Spinal cord (tissue), 10 donors: ENCODE measurements at places on chromosomes 7 and 10. TPM values are rescaled to one million over a fixed set of nuclear protein-coding genes. Genes with fewer than 3 reads are reported as not detected.

HMX3 gene
- polyA plus RNA-seq = 0.27 TPM

PRLHR gene
- polyA plus RNA-seq = 0.54 TPM

BICC1 gene
- 5.9 TPM for polyA plus RNA-seq

ADARB2 gene
- polyA plus RNA-seq = 11.1 TPM

KLLN gene
- polyA plus RNA-seq = 1.1 TPM

DNA sequence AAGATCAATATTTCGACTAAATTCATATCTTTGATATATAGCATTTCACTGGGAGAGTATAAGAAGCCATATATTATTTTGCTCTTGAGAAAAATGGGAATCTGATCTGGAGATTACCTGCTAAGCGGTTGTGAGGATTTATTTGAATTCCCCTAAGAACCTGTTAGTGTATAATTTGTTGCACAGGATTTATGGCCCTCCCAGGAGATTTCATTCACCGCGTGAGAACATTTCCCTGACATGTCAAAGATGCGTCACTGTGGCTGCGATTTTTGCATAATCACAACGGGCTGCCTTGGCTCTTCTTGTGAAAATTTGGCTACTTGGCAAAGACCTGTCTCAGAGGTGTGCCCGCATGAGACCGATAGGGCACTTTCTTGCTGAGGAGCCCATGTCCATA lies 184.7 kb upstream of the PFKP start:
- DNase-seq = no peak

DNA sequence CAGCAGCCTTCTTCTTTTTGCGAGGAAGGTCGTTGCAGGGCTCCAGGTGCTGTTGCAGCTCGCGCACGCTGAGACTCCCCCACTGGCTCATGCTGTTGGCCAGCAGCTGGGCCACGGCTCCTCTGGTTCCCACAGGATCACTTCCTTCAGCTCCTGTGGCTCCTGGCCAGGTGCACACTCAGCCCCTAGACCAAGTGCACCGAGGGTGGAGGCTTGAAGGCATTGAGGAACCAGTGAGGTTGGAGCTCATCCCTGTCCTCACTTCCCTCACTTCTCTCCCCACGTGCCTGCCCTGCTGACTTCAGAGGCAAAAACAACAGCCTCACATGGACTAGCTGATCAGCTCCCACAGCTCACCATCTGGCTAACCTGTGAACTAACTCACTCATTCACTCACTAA lies 46.2 kb upstream of the ADRB1 start:
- DNase-seq = no peak

- DNase-seq = no peak
These were observed 220.5 kb downstream of the KLF6 start for GRCh38 chr10:3564346-3565002.

DNA sequence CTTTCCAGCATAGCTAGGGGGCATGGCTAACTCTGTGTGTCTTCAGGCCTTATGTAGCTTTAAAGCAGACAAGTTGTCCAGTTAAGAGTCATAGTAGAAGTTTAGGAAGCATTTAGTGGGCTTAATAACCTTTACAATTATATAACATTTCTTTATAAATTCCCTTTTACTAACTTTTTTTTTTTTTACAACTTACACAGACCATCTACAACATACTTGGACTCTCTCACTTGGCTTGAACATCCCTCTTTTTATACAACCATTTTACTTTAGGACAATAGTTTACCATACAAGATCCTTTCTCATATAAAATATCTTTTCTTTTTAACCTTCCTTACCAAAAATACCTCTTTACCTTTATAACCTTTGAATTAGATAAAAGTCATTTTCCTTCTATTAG lies 26.3 kb downstream of the SP4 start:
- DNase-seq = no peak

GRCh38 chr10:16746856-16747255 lies 70.4 kb downstream of the RSU1 start:
- no peak for DNase-seq

DNA sequence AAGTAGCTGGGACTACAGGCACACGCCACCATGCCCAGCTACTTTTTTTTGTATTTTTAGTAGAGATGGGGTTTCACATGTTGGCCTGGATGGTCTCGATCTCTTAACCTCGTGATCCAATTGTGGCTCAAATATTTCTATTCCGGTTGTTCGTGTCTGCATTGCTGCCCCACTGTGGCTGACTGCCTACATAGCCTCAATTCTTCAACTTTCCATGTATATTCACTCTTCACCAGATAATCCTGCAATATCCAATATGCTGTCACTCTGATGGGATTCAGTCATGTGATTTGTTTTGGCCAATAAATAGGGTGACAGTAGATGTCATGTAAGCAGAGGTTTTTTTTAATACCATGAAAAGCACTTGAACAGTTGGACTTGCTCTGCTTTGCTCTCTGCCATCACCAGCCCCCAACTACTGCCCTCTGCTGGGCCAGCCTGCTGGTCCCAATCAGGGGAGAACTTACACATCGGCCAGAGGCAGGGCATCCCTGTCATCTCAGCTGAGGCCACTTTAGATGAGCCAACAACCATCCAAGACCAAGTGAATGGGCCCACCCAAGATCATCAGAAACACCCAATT lies 56.7 kb downstream of the NSUN6 start:
- no peak for DNase-seq

- DNase-seq = no peak
These were observed 265.2 kb downstream of the RPS24 start for GRCh38 chr10:78298835-78299234.

DNA sequence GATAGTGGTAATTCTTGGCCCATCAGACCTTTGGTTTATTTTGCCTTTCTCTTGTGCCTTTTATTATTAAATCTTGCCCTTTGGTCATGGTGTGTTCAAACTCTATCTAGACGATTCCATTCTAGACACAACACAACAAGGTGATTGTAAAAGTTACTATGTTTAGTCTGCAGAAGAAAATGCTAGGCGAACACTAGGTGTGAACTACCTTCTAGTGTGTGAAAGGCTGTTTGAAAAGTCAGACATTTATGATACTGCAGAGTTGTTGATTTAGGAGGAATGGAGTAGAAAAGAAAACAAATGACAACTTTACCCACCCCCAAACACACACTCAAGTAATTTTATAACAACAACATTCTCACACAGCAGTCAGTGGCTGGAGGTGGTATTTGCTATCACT lies 103.4 kb downstream of the PLXDC2 start:
- DNase-seq = no peak

DNA sequence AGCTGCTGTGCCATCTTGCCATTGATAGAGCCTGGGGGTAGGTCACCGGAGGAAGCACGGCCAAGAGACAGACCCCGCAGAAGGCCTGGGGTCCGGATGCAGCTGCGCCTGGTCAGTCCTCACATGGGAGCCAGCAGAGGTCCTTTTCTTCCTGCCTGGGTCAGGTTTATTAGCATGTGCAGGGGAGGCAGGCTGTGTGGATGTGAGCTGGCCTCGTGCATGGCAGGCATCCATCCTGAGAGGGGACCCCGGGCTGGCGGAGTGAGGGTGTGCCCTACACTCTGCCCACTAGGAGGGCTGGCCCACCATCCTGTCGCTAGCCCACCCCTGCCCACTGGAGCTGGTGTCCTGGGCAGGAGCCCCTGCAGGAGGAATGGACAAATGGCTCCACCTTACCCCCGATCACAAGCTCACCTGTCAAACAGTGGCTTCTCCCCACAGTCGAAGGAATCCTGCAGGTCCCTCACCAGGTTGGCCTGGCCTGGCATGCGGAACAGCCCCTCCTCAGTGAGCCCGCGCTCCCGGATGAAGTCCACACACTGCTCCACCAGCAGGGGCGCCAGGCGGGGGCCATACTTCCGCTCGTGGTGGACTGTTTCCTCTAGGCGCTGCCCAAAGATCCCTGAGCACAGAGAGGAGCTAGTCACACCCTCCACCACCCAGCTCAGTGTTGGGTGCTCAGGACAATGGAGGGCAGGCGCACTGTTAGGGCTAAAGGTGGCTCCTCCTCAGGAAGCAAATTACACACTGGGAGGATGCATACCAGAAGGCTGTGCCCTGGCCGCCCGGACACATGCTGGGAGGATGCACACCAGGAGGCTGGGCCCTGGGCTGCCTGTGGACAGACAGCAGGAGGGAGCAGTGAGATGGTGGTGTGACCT lies 145.4 kb downstream of the ARHGAP22 start:
- no peak for DNase-seq

DNA sequence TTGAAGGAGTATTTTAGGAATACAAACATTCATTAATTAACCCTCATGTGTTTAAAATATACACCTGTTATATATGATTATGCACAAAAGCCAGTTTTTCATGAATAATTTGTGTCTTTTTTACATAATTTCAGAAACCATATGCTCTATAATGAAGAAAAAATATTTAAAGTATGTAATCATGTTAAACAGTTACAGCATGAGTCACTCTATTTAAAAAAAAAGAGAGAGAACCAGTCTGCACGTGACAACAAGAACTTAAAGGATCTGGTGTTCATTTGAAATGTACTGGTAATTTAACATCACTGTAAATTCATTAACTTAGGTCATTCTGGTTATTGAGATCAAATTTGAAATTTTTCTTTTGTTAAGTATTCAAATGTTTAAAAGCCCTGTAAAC lies 228.5 kb downstream of the CACNB2 start:
- no peak for DNase-seq

DNA sequence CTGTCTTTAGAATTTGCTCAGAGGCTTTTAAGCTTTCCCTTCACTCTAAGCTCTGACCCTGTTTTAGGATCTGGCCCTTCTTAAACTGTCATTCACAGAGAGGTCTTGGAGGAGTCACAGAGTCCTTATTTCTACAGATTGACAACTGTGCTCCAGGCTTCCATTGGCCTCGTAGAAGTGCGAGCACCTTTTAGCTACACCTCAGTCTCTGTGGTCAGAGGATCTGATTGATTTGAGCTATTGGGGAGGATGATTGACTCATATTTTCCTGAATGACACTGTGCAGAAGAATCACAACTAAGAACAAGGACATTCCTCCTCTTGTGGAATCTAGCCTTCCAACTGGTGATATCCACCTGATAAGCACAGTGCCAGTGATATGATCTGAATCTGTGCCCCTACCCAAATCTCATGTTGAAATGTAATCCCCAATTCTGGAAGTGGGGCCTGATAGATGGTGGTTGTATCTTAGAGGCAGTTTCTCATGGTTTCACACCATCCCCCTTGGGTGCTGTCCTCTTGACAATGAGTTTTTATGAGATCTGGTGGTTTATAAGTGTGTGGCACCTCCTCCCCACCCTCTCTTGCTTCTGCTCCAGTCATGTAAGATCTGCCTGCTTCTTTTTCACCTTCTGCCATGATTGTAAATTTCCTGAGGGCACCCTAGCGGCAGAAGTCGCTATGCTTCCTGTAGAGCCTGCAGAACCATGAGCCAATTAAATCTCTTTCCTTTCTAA lies 3.2 kb downstream of the CYP3A7 start:
- DNase-seq = no peak

GRCh38 chr10:93150289-93150688 lies 76.6 kb downstream of the CYP26A1 start:
- DNase-seq = no peak

GRCh38 chr7:64916-65341 lies 127.4 kb upstream of the FAM20C start:
- DNase-seq = peak; percentile 69

GRCh38 chr7:121339082-121339481 lies 10.3 kb downstream of the WNT16 start:
- no peak for DNase-seq

GRCh38 chr7:139531094-139531493 lies 7.6 kb downstream of the CLEC2L start:
- DNase-seq = no peak

- no peak for DNase-seq
These were observed 9.1 kb downstream of the RASSF4 start for GRCh38 chr10:44968500-44969400.

GRCh38 chr7:54802841-54803240 lies 43.8 kb upstream of the SEC61G start:
- DNase-seq = no peak

- DNase-seq = no peak
These were observed 115.8 kb upstream of the ITGB1 start for GRCh38 chr10:33073641-33074415.

DNA sequence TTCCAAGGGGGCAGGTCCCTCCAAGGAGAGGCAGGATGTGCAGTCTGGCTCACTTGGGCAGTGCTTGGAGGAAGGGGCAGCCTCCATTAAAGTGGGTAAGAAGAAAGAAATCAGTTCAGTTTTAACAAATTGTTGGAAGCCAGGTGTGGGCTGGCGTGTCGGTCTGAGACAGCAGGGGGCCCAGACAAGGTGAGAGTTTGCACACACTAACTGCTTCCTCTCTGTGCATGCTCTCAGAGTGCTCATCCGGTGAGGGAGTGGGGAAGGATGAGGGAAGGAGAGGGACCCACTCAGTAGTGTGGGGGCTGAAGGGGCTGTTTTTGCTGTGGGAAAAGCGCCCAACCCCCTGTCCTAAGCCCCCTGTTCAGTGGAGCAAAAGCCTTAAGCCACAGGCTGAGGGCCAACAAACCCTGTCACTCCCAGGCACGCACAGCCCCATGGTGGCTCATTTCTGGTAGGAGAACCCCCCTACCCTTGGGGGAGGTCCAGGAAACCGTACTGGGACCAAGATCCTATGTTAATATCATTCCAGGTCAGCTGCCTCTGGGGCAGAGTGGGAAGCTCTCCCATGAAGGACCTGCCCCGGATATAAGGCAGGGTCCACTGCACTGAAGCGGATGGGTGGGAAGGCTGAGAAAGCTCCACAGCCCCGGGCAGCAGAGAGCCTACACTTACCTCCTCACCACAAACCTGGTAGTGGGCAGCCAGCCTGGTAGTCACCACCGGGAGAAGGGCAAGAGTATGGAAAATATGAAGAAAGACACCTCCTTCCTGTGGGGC lies 5.1 kb upstream of the PCBD1 start:
- no peak for DNase-seq

GRCh38 chr7:47737601-47738000 lies 155.7 kb upstream of the TNS3 start:
- no peak for DNase-seq

- DNase-seq = no peak
These were observed 13.7 kb upstream of the ATE1 start for GRCh38 chr10:121941532-121941931.

DNA sequence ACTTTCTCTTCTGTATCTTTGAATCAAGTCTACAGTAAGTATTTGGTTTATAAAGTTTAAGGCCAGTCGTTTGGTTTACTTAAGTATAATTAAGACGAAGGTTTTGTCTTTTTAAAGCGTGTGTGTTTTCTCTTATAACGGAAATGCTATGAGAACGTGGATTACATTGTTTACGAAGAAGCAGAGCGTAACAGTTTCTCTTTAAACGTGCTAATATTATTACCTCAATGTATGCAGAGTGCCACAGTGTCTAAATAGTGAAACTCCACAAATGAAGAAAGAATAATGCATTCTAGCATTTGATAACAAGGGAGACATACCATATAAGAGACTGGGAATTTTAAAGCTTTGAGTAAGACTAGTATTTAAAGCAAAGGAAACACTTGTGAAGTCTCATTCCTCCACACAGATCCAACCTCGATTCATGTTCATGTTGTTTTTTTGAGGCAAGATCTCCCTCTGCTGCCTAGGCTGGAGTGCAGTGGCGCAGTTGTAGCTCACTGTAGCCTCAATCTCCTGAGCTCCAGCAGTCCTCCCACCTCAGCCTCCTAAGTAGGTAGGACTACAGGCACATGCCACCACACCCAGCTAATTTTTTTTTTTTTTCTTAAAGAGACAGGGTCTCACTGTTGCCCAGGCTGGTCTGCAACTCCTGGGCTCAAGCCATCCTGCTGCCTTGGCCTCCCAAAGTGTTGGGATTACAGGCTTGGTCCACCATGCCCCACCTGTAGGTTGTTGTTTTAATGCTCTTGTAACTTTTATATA lies 75.1 kb downstream of the ANKRD61 start:
- DNase-seq = no peak

- no peak for DNase-seq
These were observed 19.6 kb downstream of the GRID1 start for GRCh38 chr10:86346799-86347665.
